Activated CD4-positive, alpha-beta T cell treated with anti-CD3 and anti-CD28 coated beads, Interleukin-2, amount 50 U/mL, for 4 hours (primary cell): ENCODE measurements at places on chromosomes 1 and 21.

DNA sequence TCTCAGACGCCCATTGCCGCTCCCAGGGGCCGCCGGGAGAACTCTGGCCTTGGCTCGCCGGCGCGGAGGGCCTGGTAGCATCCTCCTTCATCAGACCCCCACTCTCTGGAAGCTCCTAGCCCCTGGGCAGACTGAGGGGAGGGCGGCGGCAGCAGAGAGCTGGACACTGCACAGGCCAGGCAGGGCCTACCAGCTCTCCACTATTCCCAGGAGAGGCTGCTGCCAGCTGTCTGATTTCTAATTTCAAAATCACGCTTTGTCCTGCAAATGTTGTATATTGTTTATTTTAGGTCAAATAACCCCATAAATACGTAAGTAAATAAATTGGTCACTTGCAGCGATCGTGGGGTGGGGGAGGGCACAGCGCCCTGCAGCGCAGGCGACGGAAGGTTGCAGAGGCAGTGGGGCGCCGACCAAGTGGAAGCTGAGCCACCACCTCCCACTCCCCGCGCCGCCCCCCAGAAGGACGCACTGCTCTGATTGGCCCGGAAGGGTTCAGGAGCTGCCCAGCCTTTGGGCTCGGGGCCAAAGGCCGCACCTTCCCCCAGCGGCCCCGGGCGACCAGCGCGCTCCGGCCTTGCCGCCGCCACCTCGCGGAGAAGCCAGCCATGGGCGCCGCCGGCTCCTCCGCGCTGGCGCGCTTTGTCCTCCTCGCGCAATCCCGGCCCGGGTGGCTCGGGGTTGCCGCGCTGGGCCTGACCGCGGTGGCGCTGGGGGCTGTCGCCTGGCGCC, at the start of gene MTARC1:
TSS of gene MTARC1 (plus strand) at position 577 of the 732 bp plus-strand sequence. CDS start at position 609, 32 bp downstream.
- no peak for DNase-seq

GRCh38 chr1:225999912-226000337, 782 bp upstream of the SDE2 start:
- DNase-seq: no peak

GRCh38 chr1:182278144-182279054, 113.2 kb downstream of the GLUL start:
- no peak for DNase-seq

DNA sequence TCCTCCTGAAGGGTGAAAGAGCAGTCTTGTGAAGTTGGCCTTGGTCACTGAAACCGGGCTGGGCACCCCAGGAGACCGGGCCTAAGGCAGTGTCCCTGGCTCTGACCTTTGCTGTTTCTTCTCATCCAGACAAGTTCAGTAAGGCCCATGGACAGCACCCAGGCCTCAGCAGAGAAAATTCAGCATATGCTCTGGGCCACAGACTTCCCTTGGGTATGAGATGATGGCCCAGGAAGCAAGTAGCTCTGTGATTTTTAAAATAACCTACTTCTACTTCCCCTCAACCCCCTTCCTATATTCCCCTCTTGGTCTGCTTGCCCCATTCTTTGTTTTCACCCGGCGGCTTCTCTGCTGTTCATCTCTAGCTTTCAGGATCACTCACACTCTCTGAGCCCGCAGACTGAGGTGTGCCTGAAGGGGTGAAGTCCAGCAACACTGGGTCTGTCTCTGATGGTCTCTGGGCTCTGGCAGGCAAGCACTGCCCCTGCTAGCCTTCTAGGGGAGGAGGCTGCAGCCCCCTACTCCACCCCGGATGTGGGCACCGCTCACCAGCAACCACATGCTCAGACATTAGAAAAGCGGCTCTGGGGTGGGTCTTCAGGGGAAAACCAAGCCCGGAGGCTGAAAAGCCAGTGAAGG, 2.9 kb upstream of the GPR25 start:
- no peak for DNase-seq

- DNase-seq: no peak
Observed at GRCh38 chr1:110515041-110515440, 3.9 kb downstream of the KCNA10 start.

DNA sequence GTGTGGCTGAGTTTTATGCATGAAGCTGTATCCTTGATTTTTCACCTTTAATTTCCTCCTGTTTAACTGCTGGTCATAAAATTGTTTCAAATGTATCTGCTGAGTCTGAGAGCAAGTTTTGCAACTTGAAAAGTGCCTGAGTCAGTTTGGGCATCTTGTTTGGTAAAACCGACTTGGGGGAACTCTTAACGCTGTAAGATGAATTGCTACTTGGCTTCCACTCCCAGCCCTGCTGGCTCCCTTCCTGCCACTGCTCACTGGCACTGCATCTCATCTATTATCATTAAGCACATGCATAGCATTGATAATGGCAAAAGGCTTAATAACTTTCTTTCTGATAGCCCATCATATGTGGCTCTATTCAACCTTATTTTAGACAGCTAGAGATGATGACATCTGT, 35.7 kb upstream of the FAM78B start:
- no peak for DNase-seq

DNA sequence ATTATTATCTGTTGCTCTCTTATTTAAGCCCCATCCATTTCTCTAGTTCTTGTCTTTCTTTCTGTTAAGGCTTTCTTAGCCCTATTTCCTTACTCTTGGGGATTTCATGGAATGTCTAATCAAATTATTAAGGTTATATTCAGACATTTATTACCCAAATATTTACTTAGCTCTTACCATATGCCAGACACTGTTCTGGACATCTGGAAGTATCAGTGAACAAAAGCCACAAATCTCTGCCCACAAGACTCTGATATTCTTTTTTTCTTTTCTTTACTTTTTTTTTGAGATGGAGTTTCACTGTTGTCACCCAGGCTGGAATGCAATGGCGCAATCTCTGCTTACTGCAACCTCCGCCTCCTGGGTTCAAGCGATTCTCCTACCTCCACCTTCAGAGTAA, 74.3 kb upstream of the NBL1 start:
- DNase-seq: no peak

DNA sequence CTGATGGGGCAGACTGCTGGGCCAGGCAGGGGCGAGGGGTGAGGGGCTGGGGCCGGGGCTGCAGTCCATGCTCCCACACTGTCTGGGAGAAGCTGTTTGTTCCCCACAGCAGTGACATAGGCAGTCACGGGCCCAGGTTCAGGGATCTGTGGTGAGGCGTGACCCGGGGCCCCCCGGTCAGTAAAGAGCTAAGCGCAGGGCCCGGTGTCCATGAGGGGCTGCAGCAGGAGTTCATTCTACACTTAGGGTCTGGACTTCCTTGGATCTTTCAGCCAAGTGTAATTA, 4.4 kb downstream of the PEX10 start:
- DNase-seq: no peak

DNA sequence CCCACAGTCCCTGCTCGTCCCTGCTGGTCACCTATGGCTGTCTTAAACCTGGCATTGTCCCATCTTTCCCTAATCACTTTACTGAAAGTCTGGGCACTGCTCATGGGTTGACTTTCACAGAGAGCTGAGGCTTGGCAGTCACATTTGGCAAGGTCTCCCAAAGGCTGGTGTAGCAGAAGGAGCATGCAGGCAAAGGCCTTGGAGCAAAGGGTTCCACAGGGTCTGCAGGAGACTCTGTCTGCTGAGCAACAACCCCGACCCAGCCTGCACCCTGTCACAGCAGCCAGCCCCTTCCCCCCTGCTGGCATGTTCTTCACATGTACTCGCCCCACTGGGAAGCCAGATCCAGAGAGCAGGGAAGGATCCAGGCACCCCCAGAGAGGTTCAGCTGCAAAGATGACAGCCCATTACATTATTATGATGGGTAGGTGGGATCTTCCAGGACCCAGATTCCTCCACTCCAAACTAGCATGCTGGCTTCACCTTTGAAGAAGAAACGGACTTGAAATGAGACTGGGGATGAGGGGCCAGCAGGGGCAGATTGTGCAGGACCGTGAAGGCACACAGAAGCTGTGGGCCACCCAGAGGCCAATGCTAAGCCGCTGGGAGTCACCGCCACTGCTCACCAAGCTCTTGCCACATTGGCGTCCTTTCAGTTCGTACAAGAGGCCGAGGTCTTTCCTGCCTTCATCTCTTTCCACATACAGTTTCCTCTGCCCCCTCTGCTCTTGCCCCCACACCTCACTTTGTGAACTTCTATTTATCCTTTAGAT, 14.2 kb upstream of the TMEM125 start:
- no peak for DNase-seq
